ENCODE measurements at places on chromosomes 4 and X.

- DNase-seq: no peak
Measured at GRCh38 chrX:107880054-107880610, 54.5 kb downstream of the MID2 start.

GRCh38 chr4:138408758-138409157, 166.6 kb upstream of the SLC7A11 start:
- DNase-seq: no peak

DNA sequence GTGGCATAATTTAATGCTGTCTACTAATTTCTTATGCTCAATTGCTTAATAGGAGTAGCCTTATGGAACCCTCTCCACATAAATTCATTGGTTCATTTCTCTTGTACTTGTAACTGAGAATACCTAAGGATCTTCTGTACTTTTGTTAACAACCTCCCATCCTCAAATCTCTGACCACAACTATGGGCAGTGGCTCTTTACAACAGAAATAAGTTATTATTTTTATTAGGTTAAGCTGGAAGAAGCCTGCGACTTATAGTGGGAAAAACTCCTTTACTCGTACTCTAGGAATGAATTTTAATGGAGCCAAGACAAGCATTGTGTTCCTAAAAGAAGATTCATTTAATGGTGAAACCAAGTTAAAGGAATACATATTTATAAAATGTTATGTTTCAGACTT, 337.1 kb upstream of the CTSO start:
- no peak for DNase-seq

GRCh38 chrX:45714866-45715265, 514.2 kb upstream of the DIPK2B start:
- DNase-seq: no peak

GRCh38 chr4:77872723-77873445, 10.3 kb downstream of the MRPL1 start:
- no peak for DNase-seq

DNA sequence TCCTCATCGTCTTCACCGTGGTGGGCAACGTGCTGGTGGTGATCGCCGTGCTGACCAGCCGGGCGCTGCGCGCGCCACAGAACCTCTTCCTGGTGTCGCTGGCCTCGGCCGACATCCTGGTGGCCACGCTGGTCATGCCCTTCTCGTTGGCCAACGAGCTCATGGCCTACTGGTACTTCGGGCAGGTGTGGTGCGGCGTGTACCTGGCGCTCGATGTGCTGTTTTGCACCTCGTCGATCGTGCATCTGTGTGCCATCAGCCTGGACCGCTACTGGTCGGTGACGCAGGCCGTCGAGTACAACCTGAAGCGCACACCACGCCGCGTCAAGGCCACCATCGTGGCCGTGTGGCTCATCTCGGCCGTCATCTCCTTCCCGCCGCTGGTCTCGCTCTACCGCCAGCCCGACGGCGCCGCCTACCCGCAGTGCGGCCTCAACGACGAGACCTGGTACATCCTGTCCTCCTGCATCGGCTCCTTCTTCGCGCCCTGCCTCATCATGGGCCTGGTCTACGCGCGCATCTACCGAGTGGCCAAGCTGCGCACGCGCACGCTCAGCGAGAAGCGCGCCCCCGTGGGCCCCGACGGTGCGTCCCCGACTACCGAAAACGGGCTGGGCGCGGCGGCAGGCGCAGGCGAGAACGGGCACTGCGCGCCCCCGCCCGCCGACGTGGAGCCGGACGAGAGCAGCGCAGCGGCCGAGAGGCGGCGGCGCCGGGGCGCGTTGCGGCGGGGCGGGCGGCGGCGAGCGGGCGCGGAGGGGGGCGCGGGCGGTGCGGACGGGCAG, 792 bp downstream of the ADRA2C start:
- DNase-seq: no peak

GRCh38 chr4:77765720-77766119, 53.4 kb downstream of the CNOT6L start:
- DNase-seq: no peak

DNA sequence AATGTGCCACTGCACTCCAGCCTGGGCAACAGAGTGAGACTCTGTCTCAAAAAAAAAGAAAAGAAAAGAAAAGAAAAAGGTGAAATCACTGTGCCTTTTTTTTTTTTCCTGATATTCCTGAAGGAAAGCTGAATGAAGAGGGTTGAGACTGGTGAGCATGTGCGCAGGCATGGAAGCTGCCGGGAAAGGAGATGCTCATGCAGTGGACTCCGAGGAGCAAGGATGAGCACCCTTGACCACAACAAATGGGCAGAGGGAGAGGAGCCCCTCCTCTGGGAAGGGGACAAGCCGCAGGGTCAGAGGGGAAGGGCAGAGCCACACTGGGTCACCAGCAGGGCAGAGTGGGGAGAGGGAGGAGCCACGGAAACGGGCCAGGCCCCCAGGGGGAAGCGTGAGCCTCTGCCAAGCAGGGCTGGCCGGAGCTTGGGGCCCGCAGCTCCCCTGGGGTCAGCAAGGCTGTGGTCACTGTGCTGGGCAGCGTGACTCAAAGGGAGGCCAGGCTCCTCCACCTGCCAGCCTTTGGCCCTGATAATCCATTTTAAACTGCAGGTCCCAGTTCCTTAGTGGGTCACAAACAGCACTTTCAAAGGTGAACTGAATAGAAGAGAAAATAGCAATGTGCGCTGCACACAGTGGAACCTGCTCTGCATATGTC, 79.8 kb downstream of the NAT8L start:
- no peak for DNase-seq

GRCh38 chr4:179664430-179665027, 2222.3 kb upstream of the AGA start:
- no peak for DNase-seq

GRCh38 chrX:100264200-100264599, 145.9 kb downstream of the PCDH19 start:
- no peak for DNase-seq

DNA sequence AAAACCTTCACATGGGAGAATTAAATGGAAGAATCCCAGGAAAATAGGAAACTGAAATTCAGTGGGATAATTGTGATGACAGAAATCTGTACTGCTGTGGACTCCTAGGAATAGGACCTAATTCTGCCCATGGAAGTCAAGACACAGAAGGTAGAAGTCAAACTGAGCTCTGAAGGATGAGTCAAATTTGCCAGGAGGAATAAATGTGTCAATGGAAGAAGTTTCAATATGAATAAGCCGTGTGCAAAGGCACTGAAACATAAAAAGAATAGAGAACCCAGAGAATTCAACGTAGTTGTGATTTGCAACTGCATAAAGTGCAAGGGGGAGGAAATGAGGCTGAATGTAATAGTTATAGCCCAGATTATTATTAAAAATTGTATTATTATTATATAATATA, 11.6 kb downstream of the ENAM start:
- DNase-seq: no peak

DNA sequence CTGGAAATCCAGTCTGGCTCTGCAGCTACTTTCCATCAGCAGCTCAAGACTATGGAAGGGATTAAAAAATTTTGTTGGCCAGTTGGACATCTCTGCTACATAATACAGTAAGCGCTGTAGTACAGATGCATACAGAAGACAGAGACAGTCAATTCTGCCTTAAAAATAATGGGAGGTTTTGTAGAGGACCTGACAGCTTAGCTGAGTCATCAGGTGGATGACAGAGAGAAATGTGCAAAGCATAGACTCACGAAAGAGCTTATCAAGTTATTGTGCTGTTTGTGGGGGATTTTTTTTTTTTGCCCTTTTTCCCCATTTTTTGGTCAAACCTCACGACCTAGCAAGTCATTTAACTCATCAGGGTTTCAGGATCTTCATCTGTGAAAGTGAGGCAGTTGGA, 149.0 kb upstream of the SCML1 start:
- no peak for DNase-seq

DNA sequence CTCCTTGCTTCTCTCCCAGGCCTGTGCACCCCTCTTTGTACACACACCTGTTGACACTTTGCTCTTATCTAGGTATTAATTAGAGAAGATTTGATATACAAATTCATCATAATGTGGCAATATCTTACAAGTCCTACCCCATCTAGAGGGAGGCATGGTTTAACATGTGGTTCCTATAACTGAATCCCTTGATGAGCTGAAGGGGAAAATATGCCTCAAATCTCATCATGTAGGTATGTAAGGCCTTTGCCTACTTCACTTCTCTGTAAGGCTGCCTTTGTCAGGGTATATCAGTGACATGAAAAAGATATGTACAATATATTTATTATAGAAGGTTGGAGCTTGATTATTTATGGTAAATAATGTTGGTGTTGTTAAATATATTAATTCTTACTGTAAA, 31.9 kb downstream of the HTR2C start:
- DNase-seq: no peak

DNA sequence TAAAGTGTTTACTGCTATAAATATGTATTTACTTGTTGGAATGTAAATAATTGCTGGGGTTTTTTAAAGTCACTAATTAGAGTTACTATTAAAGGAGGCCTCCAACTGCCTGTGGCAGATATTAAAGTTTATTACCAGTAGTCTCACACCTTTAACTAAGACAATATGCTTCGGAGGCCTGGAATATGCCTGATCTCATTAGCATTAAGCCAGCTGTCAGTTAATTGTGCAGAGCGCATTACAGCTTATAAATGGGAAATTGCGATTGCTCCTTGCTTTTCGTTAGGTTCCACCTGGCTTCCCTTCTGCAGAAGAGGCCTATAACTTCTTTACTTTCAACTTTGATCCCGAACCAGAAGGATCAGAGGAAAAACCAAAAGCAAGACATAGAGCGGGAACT, 41.3 kb downstream of the CC2D2A start:
- DNase-seq: no peak

DNA sequence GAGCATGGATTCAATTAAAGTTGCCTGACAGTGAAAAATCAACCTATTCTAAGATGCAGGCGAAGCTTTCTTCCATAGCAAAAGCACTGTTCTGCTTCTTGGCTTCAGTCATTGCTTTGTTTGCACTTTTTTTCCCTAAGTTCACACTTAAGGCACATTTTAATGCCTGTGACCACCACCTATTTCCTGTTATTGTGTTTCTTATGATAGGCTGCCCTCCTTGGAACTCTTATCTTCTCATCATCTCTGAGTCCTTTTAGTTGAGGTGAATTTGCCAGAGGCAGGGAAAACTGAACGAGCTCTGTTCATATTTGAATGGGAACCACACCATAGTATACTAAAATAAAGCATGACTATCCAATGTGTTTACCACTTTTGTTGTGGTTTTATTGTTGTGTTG, 119.8 kb downstream of the SPCS3 start:
- no peak for DNase-seq

DNA sequence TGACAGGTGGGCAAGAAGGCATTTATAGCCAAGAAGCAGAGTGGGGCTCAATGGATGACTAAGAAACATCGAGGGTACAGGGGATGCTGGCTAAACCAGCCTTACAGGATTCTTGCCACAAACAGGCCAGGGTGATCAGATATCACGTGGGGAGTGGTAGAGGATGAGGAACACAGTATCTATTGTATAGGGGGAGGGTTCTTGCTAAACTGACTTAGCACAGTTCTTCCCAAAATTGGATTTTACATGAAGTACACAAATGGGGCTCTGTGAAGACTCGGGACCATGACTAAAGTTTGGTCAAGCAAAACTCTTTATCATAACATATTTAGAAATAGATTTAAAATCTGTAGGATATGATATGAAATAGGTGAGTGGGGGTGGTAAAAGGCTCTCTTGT, 144.0 kb upstream of the ATOH1 start:
- DNase-seq: no peak

DNA sequence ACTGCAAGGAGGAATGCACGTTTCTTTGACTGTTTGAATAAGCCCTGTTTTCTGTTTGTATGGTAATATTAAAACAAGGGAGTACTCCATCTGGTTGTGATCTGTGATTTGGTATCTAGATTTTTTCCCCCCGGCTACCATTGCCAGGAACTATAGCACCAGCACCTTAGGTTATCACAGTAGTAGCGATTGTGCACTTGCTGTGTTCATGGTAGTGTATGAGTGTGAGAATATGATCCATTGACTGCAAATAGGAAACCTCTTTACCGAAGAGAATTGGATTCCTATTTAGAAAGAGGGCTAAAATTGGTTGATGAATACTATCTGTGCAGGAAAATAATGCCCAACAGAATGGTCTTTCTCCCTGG, 69.9 kb downstream of the LARP7 start:
- peak; percentile 60 for DNase-seq

DNA sequence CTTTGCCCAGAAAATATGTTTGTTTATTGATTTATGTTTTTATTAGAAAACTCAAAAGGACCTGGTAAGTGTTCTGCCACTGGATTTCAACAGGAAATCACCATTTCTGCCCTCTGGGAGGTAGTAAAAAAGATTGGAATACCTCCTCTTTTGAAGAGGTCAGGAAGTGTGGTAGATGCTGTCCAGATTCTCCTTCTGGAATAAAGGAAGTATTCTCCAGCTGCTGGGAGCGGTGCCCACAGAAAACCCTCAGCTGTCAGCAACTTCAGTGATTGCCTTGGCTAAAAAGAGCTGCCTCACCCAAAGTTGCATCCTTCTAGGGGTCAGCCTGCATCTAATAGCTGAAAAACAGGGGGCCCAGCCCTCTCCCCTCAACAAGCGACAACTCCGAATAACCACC, 13.8 kb upstream of the ZNF674 start:
- no peak for DNase-seq

- no peak for DNase-seq
Measured at GRCh38 chr4:4624276-4624897, 82.5 kb upstream of the STX18 start.

- DNase-seq: no peak
Measured at GRCh38 chr4:111689731-111690130, 455.5 kb upstream of the FAM241A start.

GRCh38 chrX:42978655-42979379, 200.9 kb upstream of the PPP1R2C start:
- no peak for DNase-seq

- no peak for DNase-seq
Measured at GRCh38 chr4:20987191-20987590, 286.9 kb downstream of the PACRGL start.

- DNase-seq: no peak
Measured at GRCh38 chrX:154605566-154605965, 13.5 kb downstream of the CTAG1B start.

DNA sequence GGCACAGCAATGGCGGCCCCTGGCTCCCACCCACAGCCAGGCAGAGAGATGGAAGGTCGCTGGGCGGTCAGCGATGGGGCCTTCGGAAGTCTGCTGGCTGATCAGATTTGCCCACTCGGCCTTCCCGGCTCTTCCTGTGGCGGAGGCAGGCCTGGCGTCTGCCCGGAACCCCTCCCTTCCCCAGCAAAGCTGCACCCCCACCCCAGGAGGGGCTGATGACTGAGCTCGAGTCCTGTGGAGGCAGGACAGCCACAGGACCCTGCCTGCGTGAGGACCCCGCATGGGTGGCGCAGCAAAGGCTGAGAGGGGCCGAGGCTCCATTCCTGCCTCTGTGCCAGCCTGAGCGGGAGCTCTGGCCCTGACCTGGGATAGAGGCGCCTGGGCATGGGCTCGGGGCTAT, 34.8 kb downstream of the TACC3 start:
- DNase-seq: no peak

DNA sequence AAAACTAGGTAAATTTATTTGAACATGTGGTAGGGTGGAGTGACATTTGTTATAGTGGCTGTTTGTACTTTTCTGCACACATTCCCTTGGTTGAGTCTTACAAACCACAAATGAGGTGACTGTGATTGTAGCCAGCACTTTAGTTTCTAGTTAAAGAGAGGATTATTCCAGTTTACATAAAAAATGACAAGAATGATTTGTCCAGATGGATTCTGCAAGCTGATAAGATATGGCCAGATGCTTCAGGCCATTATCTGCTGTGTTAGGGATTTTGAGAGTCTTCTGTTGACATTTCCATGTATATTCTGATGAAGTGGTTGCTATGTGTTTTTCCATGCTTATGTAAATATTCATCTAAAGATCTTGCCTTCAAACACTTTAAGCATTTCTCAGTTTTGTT, 31.0 kb upstream of the PDE5A start:
- DNase-seq: no peak

All from NCI-H1694 treated with DMSO at 0.1 percent for 48 hours (cell line).